Pancreas (tissue), 10 donors: ENCODE measurements at places on chromosomes 6 and 20. TPM values are rescaled to one million over a fixed set of nuclear protein-coding genes. Genes with fewer than 3 reads are reported as not detected.

PRPH2 gene
- 0.34 TPM for polyA plus RNA-seq

FRMD1 gene
- 0.15 TPM for polyA plus RNA-seq

MYH7B gene
- 2.3 TPM for polyA plus RNA-seq

EYA2 gene
- 1.5 TPM for polyA plus RNA-seq

HMGN4 gene
- 8.8 TPM for polyA plus RNA-seq

HUS1B gene
- polyA plus RNA-seq = 0.12 TPM

DLK2 gene
- polyA plus RNA-seq = 0.26 TPM

MTO1 gene
- polyA plus RNA-seq = 8.8 TPM

MEP1A gene
- 0.02 TPM for polyA plus RNA-seq

CLPSL1 gene
- polyA plus RNA-seq = 83.2 TPM

B3GALT4 gene
- 8.7 TPM for polyA plus RNA-seq

FOXC1 gene
- polyA plus RNA-seq = 0.99 TPM
